ENCODE measurements at places on chromosomes 4 and X. TPM values are rescaled to one million over a fixed set of nuclear protein-coding genes. Genes with fewer than 3 reads are reported as not detected.

Gene AR
- total RNA-seq: 0.74 TPM

Gene KLHL13
- total RNA-seq: 35.2 TPM

Gene SYP
- 107 TPM for total RNA-seq

Gene LRP2BP
- total RNA-seq: 4.2 TPM

Gene LONRF3
- total RNA-seq: 1.7 TPM

Gene FBXW7
- 267 TPM for total RNA-seq

Gene CENPE
- 3.4 TPM for total RNA-seq

Gene NUDT10
- 39.1 TPM for total RNA-seq

Gene NOX1
- total RNA-seq: not detected

Gene SMIM10
- total RNA-seq: 0.49 TPM

Gene RBM47
- 22.4 TPM for total RNA-seq

Gene TEX13B
- total RNA-seq: not detected

Gene SPANXN3
- total RNA-seq: not detected

Gene GAGE13
- not detected for total RNA-seq

Gene PPEF2
- under 0.01 TPM for total RNA-seq

Gene SASH3
- 0.49 TPM for total RNA-seq

Gene MGARP
- 0.49 TPM for total RNA-seq

Gene PABPC1L2B
- not detected for total RNA-seq

Gene RRAGB
- total RNA-seq: 63.9 TPM

Gene ATOH1
- total RNA-seq: not detected

Gene GPRASP1
- total RNA-seq: 30.0 TPM

Gene UNC5C
- total RNA-seq: 14.0 TPM

Gene BRS3
- 0.49 TPM for total RNA-seq

Gene MRFAP1
- 96.1 TPM for total RNA-seq

Gene CSN1S1
- total RNA-seq: not detected

Gene EDA
- 3.7 TPM for total RNA-seq

Gene SMIM43
- 2.5 TPM for total RNA-seq

Gene FAM47A
- total RNA-seq: not detected

Gene ADH1B
- under 0.01 TPM for total RNA-seq

Gene POU4F2
- not detected for total RNA-seq

Gene MOB1B
- 36.4 TPM for total RNA-seq

Gene ADH7
- total RNA-seq: not detected

Gene DRD5
- 0.74 TPM for total RNA-seq

Measured in temporal lobe (tissue), 4 donors.